Glomerular endothelial cell (primary cell): ENCODE measurements at places on chromosomes 16 and 17. TPM values are rescaled to one million over a fixed set of nuclear protein-coding genes. Genes with fewer than 3 reads are reported as not detected.

CCT6B gene
- 0.44 and 1.8 TPM in 2 replicates for total RNA-seq

TBC1D3B gene
- total RNA-seq, result 0.39 and 1.3 TPM in 2 replicates

TBC1D3K gene
- 0.06 TPM in 1 of 2 replicates, not detected in the other for total RNA-seq

MILR1 gene
- 4.5 and 6.0 TPM in 2 replicates for total RNA-seq

ST6GALNAC2 gene
- 1.8 and 3.3 TPM in 2 replicates for total RNA-seq

GUCY2D gene
- total RNA-seq, result not detected in 2 replicates
